ENCODE measurements at places on chromosomes 7 and 10.
A peak's percentile ranks its signal among the peaks of the same experiment; 100 is the strongest.

- no peak for DNase-seq
These were observed 1030.9 kb upstream of the LRRTM3 start for GRCh38 chr10:65894961-65895360.

GRCh38 chr10:79376751-79377556 is 29.7 kb downstream of the PPIF start:
- no peak for DNase-seq

- DNase-seq, result no peak
These were observed 97.7 kb upstream of the TMEM196 start for GRCh38 chr7:19871102-19871501.

DNA sequence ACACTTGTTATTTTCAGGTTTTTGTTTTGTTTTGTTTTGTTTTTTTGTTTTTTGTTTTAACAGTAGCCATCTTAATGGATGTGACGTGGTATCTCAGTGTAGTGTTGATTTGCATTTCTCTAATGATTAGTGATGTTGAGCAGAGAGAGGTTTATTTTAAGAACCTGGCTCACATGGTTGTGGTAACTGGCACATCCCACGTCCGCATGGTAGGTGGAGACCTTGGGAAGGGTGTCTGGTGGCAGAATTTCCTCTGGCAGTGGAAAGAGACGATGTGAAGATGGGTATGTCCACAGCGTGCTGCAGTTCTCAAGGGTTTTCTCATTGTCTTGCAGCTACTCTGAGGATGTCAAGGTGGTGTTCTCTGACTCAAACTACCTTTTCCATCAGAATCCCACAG is 252.2 kb downstream of the GALNT17 start:
- no peak for DNase-seq

DNA sequence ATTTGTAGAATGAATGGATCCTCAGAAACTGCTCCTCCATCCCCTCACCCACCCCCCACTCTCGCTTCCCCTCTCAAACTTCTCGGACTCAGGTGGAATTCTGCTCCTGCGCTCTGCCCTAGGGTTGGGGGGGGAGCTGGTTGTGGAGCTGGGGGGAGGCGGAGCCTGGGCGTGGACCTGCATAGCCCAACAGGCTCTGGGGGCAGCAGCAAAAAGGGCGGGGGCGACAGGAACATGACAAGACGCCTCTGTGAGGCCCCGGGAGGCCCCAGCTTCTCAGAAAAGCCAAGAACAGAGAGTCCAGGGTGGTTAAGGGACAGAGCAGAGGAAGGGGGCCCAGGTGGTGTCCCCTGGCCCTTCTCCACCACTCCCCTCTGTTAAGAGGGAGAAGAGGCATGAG is 3.5 kb downstream of the TSC22D4 start:
- DNase-seq, result no peak

GRCh38 chr10:35822316-35822715 is 180.2 kb upstream of the FZD8 start:
- peak; percentile 41 for DNase-seq

GRCh38 chr10:133359554-133359971 is 1.7 kb upstream of the FUOM start:
- DNase-seq, result no peak

DNA sequence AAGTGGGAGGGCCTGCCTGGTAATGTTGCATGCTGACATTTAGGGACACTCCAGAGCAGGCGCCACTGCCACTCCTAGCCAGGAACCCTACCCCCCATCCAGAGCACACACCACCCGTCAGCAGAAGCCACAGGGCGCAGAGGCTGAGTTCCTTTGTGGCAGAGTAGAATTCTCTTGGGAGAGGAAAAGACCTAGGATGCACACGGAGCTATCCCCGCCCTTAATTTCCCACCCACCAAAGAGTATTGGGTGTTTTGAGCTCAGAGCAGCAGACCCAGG is 702 bp upstream of the INSYN2A start:
- no peak for DNase-seq

GRCh38 chr10:24756283-24756682 is 32.6 kb upstream of the ARHGAP21 start:
- DNase-seq, result no peak

GRCh38 chr7:95476904-95477594 is 8.7 kb upstream of the ASB4 start:
- DNase-seq, result peak; percentile 75

- no peak for DNase-seq
These were observed 92.2 kb upstream of the ZPBP start for GRCh38 chr7:50185208-50185607.

DNA sequence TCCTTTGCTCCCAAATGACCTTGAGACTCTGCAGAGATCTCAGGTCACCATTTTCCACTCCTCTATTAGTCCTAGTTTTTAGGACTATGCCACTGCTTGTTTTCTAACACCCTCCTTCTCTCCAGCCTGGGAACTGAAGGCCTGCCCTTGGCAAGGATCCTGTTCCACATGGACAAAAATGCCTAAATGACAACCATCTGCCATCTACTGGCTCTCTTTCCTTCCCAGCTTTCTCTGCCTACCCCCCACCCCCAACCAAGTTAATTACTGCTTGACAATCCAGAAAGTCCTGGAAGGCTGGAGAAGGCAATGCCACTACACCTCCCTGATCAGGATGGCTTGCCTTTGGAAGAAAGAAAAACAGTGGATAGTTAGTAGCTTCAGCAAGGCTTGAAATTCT is 44.8 kb upstream of the SP8 start:
- DNase-seq, result no peak
